ENCODE measurements at places on chromosomes 11 and 22. TPM values are rescaled to one million over a fixed set of nuclear protein-coding genes. Genes with fewer than 3 reads are reported as not detected.

- peak; percentile 79 for DNase-seq
Observed at GRCh38 chr22:31346255-31346732, at the start of gene PATZ1. Gene PATZ1, minus strand, starts transcription at chr22:31346346. Its CDS starts 744 bp downstream, at chr22:31345602.

DNA sequence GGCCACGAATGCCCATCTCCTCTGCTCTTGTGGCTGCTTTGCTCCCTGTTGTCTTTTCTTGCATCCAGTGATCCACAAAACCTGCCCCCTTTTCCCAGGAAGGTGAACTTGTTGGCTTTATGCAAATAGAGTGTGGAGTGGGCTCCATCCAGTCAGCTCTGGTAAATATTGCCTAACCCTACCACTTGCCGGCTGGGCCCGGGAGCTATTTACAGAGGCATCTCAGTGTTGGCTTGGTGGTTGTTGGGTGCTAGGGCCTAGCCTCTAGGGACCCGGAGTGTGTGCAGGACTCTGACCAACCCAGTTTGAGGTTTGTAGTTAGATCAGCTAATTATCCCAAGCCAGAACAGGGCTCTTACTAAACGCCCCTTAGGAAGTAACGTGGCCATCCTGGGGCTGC is 40.8 kb upstream of the TLCD5 start:
- no peak for DNase-seq

KDM4D gene
- 0.89 TPM for total RNA-seq

DNA sequence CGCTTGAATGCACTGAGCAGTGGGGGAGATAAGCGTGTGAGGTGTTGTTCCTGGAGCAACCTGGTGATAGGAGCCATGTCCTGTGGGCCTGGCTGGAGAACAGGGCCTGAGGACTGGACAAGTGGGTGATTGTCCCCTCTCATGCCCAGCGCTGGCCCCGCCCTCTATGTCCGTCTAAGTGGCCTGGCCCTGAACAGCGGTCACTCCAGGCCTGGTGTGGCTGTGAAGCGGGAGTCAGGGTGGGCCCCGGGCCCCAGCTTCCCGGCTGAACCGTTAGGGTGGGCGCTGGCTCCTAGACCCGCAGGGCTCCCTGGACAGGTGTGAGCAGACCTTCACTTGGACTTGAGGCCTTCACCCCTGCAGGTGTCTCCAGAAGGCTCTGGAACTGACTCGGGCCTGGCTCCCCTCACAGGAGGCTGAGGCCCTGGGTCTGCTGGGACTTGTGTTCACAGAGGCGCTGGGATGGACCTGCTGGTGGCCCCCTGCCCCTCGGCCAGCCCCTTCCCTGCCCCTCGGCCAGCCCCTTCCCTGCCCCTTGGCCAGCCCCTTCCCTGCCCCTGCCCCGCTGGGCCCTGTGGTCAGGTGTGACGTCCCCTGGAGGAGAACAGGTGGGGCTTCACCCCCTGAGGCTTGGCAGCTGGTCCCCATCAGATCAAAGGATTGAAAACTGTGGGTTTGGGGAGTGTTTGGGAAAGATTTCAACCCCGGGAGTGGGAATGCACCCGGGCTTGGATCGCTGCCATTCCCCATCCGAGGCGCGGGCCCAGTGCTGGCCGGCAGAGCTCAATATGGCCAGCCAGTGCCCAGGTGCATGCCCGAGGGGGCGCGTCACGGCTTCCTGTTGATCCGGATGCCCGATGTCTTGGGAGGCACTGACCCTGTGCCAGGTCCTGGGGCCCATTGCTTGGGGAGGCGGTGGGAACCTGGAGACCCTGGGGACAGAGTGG is 3.2 kb upstream of the MUC6 start:
- DNase-seq = peak; percentile 60

DNA sequence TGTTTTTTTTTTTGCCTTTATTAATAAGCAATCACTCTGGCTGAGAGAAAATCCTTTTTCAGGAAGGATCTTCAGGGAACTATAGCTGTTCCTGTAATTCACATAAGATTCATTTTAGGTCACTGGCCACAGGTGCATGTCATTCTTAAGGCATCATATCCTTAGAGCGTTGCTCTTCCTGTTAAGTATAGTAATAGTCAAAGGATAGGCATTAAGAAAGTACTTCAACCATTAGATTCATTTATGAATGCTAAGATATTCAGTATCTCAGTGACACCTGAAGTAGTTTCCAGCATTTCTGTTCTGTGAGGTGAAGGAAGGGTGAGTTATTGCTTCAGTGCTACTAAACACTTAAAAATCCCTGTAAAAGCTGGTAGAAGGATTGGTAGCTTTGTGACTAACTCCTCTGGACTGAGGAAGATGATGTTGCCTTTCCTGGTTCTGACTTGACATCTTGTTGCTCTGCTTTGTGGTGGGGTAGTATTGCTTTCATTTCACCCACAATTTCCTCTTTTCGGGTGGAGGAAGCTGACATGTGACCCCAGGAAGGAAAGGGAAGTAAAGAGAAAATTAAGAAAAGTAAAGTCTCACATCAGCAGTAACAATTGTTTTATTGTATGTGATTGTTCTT is 34.7 kb downstream of the RNF169 start:
- DNase-seq = no peak

Measured in MG63 (cell line).